Left colon (tissue), 2 donors: ENCODE measurements at places on chromosomes 2 and 18.

GRCh38 chr2:215186021-215186420 lies 47.6 kb upstream of the ABCA12 start:
- DNase-seq, result no peak

DNA sequence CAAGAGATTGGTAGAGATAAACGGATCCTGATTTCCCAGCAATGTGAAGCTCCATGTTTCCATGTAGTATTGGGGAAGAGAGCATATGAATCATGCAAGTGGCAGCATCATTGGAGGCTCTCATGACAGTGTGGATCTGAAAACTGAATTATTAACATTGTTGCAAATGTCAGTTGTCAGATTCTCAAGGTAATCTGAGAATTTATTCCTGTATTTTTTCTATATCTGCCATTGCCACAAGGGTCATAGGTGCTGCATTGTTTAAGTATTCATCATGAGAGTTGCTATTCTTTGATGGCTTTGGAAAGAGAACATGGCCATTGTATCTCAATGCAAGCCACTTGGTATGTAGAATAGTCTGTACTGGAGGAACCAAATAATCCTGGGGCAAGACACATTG lies 1217.0 kb upstream of the ZEB2 start:
- no peak for DNase-seq

DNA sequence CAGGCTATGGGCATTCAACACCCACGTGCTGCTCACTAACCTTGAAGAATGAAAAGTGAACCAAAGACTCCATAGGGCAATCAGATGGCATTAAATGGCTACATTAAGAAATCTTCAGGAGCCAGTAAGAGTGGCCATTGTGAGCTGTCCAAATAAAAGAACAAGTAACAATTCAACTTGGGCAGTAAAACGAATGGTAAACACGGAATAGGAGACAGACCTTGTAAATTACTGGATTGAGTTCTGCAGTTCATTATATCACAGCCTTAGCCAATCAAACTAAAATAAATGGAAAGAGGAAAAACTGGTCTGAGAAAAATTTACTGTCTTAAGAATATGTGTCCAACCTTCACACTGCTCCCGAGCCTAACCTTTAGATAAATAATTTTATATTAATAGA lies 306.5 kb upstream of the ZNF521 start:
- DNase-seq, result no peak

DNA sequence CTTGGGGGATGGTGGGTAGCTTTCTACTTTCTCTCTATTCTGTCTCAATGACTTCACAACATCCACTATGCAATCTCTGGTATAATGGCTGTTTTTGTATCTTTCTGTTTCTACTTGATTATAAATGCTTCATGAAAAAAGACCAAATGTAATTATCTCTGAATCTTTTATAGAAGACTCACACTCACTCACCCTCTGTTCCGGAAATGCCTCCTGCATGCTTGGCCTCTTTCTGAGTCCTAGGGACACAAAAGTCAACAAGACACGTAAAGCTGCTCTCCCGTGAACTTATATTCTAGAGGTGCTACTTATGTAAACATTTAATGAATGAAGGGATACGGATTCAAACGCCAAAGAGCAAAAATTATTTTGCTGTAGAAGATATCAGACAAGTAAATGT lies 502.2 kb upstream of the SOX11 start:
- DNase-seq, result no peak

DNA sequence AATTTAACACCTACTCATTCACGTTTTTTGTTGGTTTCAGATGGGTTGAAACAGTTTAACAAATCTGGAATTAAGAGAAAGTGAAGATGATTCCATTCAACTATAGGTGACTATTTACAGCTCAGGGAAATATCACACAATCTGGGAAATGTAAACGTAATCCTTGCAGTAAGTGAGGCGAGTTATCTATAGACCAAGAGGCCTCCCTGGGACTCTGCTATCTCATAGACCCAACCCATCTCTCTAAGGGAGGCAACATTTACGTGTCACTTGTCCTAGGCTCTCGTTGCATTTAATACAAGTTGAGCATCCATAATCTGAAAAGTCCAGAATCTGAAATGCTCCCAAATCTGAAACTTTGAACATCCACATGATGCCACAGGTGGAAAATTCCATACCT lies 2.0 kb upstream of the MOB4 start:
- no peak for DNase-seq

- no peak for DNase-seq
Measured at GRCh38 chr2:206392118-206392517, 51.2 kb upstream of the ADAM23 start.

DNA sequence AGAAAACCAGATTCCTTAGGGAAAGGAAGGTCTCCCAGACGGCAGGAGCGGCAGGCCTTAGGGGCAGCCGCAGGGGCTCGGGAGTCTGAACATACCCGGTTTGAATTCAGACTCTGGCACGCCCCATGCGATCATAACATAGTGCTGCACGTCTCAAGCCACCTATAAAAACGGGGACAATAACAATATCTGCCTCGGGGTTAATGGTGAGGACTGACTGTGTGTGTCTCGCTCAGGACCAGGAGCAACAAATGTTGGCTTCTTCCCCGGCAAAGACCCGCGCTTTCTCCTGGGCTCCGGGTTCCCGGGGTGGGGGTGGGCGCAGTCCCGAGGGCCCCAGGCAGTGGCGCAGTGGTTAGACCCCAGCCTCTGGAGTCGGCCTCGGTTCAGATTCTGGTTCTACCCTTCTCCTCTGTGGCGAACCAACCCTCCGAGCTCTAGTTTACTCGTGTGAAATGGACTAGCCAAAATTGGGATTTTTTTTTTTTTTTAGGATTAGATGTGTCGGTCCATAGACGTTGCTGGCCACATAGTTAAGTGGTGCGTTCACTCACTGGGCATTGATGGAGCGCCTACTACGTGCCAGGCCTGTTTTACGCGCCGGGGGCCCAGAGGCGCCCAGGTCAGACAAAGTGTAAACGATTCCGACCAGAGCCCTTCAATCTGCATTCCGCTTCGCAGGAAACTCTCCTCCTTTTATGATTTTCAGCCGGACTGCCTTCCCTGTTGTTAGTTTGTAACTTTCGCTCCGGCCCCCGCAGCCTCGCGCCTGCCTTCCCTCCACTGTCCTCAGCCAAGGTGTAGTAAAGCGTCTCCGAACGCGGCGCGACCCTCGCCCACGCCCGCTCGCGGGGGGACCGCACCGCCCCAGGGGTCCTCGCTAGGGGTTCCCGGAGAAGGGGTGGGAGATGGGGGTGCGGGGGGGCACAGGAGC lies 820 bp upstream of the SH3BP4 start:
- peak; percentile 42 for DNase-seq

- no peak for DNase-seq
Measured at GRCh38 chr2:234629596-234629995, 132.7 kb upstream of the ARL4C start.

DNA sequence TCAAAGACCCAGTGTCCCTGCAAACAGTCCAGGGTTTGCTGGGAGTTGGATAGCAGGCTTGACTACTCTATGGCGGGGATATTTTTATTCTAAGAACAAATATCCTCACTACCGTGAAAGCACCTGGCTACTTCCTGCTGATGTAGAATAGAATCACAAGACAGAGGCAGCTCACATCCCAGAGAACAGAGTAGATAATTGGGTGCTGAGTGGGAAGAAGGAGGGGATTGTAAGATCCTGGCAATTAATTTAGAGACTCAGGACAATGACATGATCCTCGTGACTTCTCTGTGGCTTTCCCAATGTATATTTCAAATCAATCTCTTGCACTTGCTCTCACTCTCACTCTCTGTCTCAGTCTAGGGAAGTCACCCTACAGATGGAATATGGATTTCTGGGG lies 341.9 kb upstream of the DCC start:
- no peak for DNase-seq

DNA sequence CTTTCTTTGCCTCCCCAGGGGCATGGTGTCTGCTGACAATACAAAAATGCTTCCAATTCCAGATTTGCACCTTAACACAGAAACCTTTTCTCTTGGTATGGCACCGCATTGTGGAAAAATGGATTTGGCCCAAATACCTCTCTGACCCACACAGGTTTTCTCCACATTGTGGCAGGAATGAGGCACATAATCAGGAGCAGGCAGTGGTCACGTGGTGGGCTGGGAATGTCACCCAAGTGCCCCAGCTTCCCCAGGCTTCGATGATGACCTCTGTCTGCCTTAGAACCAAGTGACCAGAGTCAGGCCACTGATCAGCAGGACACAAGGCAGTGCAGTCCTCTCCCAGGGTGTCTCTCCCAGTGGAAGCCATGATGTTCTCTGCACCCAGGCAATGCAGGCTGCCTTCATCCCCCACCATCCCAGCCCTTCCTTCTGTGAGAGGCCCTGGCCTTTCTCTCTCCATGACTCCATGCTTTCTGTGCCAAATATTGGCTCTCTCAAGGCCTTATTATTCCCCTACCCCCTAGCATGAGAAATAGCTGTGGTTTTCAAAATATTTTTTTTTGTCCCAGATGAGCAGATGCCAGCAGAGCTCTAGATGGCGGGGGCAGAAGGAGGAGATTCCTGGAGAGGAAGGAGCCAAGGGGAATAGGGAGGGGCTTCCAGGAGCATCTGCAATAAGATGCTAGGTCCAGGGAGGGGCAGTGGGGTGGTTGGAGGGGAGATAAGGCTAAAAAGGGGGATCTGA lies 198.9 kb downstream of the ACKR3 start:
- no peak for DNase-seq
